ENCODE measurements at places on chromosomes 12 and 14.

DNA sequence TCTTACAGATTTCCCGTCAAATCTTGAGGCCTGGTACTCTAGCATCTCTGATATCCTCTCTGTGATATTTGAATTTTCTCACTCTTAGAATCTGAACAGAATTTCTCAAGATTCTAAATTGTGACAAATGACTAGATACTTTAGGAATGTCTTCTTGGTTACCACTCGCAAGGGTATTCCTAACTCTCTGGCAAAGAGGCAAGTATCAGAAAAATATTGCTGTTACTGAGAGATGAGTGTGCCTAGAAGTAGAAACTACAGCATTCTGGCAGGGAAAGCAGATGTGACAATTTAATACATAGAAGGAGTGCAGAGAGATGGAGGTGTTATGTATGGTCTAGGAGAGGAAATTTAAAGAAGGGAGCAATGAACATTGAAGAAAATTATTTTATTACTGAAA lies 467.8 kb downstream of the LRIG3 start:
- no peak for DNase-seq

DNA sequence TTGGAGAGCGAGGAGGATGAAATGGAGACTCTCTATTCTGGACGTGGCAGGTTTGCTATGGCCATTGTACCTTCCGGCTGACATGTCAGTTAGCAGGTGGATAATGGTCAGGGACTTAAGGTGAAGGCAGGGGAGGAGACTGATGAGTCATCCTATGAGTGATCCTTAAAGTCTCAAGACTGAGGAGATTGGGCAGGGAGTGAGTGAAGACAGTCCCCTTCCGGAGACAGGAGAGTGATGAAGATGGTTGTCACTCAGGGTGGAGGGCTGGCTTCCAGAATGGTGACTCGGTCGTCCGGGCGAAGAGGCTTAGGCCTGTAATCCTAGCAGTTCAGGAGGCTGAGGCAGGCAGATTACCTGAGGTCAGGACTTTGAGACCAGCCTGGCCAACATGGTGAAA lies 49.8 kb upstream of the CCDC63 start:
- DNase-seq: no peak

DNA sequence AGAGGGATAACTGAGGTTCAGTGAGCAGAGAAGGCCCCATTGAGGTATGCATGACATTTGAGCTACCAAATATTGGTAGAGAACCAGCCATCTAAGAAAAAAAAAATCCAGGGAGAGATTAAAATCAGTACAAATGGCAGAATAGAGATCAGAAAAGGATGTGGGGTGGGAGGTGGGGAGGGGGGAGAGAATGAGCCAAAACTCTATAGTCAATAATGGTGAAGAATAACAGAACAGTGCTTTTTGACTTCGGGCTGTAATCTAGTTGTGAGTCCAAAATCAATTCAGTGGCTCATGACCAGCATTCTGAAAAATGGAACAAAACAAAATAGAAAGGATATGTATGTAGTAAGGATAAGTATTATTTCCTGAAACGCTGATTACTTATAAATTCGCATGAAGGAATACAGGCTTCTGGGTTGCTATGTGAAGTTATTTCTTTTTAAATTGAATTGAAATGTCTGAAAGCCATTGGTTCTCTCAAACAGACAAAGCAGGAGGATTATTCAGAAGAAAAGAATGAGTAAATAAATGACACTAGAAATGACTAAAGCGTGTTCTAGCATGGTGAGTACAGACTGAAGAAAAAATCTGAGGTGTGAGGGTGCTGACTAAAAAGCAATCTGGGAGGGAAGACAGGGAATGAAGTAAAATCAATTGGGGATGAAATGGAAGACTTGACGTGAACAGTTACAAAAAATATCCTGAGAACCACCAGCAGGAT lies 72.4 kb downstream of the ATP2B1 start:
- DNase-seq: no peak

- no peak for DNase-seq
Observed at GRCh38 chr12:75864161-75864560, 167.4 kb downstream of the PHLDA1 start.

DNA sequence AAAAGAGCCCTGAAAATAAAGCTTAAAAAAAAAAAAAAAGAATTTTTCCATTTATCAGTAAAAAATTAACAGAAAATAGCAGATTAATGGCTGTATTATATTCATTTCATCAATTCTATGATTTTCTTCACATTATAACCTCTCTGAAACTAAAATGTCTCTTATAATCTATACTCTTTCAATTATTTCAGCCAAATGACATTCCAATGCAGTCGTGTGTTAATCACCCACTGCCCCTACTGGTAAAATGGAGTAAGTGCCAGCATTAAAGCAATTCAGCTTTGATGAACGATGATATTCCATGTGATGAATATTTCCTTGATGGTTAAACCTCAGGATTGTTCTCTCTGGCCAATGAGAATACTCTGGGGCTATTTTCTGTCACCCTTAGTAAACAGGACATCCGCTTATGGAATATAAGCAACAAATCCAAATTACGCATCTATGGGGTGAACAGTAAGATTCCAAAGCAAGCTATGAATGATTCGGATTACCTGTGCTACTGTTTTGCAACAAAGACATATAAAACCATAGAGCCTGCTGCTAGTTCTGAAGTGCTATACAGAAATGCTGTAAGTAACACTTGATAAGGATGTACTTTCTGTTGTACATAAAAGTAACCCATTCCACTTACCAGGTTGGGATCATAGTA lies 20.3 kb upstream of the SYCP3 start:
- no peak for DNase-seq

DNA sequence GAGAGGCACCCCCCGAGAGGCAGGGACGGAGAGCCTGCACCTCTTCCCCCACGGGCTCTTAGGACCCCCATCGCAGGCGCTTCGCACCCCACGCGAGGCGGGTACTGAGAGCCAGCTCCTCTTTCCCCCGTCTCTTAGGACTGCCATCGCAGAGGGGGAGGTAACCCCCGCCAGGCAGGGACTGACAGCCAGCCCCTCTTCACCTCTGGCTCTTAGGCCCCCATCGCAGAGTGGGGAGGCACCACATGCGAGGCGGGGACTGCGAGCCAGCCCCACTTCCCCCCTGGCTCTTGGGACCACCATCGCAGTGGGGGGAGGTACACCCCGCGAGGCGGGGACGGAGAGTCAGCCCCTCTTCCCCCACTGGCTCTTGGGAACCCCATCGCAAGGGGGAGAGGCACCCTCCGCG lies 46.1 kb downstream of the DDX11 start:
- DNase-seq: no peak

- no peak for DNase-seq
Observed at GRCh38 chr12:87901457-87901856, 127.7 kb downstream of the C12orf50 start.

DNA sequence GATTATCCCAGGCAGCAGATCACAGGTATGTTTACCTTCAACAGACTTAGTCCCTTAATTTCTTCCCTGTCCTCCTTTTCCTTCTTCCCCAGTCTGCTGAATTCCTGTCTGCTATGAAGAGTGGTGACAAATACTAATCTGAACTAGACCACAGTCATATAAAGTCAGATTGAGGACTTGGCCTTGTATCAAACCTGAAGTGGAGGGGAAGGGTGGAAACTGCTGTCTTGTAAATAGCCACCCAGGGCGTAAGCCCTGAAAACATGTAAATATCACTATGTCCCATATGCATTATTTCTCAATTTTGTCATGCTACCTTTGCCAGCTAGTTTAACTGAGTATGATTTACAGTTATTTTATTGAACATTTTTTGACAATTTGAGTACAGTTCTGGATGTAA lies 368.0 kb downstream of the CCDC91 start:
- no peak for DNase-seq

DNA sequence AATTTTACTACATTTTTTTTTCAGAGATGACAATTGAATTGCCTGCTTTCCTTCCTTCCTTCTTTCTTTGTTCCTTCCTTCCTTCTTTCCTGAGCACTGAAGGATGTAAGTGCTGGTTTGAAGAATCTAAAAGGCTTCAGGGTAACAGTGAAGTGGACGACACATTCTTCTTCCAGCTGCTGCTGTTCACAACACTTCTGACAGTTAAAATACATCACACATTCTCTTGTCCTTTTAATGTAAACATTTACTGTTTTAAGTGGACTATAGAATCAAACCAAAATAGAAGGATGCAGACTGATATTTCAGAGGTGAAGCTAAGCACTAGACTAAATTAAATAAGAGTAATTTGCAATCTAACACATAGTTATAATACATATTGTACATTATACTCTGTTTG lies 151.5 kb downstream of the MSRB3 start:
- DNase-seq: no peak
